ENCODE measurements at places on chromosomes 1 and 21. TPM values are rescaled to one million over a fixed set of nuclear protein-coding genes. Genes with fewer than 3 reads are reported as not detected.

GPX7 gene
- 9.7 TPM for total RNA-seq

CTSE gene
- total RNA-seq: not detected

DNA sequence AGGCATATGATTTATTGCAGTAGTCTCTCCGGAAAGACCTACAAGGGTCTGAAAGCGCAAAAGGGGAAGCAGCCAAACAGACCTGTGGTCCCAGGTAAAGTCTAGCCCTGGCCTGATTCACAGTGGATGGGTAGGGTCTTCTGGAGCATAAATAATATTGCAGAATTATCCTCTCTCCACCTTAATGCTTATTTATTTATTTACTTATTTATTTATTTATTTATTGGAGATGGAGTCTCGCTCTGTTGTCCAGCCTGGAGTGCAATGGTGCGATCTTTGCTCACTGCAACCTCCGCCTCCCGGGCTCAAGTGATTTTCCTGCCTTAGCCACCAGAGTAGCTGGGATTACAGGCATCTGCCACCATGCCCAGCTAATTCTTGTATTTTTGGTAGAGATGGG is 11.8 kb upstream of the KLHDC8A start:
- H3K36me3 ChIP-seq: no peaks in the 10 kb centered on the region
- no peak for DNase-seq
- H3K4me3 ChIP-seq: no peak overlapping the region
- H3K27me3 ChIP-seq: no peaks in the 10 kb centered on the region

GRCh38 chr1:165330483-165330882 is 26.0 kb downstream of the LMX1A start:
- no peak overlapping the region for H3K27ac ChIP-seq
- H3K36me3 ChIP-seq: no peaks in the 10 kb centered on the region
- peaks cover 2% of the 10 kb centered on the region for H3K27me3 ChIP-seq
- no peak for DNase-seq
- H3K4me1 ChIP-seq: no peaks in the 10 kb centered on the region

GRCh38 chr21:32611471-32611997 is 643 bp downstream of the CFAP298 start:
- H3K4me3 ChIP-seq: peak overlapping the region; percentile 85
- no peaks in the 10 kb centered on the region for H3K27me3 ChIP-seq
- peak overlapping the region; percentile 87 for H3K27ac ChIP-seq
- H3K4me1 ChIP-seq: peaks cover 18% of the 10 kb centered on the region
- DNase-seq: peak; percentile 55

- H3K27ac ChIP-seq: peak overlapping the region; percentile 84
- DNase-seq: peak; percentile 51
- no peak overlapping the region for H3K4me3 ChIP-seq
- H3K4me1 ChIP-seq: peaks cover 72% of the 10 kb centered on the region
- H3K27me3 ChIP-seq: no peaks in the 10 kb centered on the region
- no peaks in the 10 kb centered on the region for H3K36me3 ChIP-seq
Observed at GRCh38 chr1:221778535-221779142, 36.8 kb upstream of the DUSP10 start.

- H3K27ac ChIP-seq: peak overlapping the region; percentile 0
- peaks cover 9% of the 10 kb centered on the region for H3K4me1 ChIP-seq
- H3K36me3 ChIP-seq: no peaks in the 10 kb centered on the region
Observed at GRCh38 chr1:67735806-67736627, 51.0 kb downstream of the GADD45A start.

Data from natural killer cell (primary cell).